Stimulated activated CD8-positive, alpha-beta memory T cell treated with anti-CD3 and anti-CD28 coated beads, Interleukin-7, amount 100 ng/mL, for 1 hour (primary cell): ENCODE measurements at places on chromosomes 2 and 18.

DNA sequence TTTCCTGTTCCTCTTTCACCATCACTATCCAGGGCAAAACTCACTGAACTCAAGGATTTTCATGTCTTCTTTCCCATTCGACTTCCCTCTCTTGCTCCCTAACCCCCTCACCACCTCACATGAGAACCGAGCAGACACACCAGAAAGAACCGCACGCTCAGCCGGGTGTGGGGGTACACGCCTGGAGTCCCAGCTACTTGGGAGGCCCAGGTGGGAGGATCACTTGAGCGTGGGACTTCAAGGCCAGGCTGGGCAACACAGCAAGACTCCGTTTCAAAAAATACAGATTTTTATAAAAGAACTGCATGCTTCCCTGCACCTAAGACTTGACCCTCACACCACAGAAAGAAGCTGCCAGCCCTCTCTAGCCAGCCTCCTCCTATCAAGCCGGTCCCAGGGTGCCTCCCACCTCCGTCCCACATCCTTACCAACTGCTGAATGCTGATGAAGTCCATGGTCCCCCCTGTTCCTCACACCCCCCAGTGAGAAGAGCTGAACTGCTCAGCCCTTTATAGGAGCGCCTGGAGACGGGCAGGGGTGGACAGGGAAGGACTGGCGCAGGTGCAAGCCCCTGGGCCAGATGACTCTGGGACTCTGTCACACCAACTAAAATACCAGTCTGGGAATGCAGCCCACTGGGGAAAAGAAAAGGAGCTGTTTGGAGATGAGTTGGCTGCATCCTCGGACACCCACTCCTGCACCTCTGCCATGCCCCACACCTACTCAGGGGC is at the start of gene ANKRD23:
Gene ANKRD23 (minus strand): TSS at position 484 of the 731 bp plus-strand sequence. CDS start 29 bp downstream, at position 455.
- DNase-seq: no peak

DNA sequence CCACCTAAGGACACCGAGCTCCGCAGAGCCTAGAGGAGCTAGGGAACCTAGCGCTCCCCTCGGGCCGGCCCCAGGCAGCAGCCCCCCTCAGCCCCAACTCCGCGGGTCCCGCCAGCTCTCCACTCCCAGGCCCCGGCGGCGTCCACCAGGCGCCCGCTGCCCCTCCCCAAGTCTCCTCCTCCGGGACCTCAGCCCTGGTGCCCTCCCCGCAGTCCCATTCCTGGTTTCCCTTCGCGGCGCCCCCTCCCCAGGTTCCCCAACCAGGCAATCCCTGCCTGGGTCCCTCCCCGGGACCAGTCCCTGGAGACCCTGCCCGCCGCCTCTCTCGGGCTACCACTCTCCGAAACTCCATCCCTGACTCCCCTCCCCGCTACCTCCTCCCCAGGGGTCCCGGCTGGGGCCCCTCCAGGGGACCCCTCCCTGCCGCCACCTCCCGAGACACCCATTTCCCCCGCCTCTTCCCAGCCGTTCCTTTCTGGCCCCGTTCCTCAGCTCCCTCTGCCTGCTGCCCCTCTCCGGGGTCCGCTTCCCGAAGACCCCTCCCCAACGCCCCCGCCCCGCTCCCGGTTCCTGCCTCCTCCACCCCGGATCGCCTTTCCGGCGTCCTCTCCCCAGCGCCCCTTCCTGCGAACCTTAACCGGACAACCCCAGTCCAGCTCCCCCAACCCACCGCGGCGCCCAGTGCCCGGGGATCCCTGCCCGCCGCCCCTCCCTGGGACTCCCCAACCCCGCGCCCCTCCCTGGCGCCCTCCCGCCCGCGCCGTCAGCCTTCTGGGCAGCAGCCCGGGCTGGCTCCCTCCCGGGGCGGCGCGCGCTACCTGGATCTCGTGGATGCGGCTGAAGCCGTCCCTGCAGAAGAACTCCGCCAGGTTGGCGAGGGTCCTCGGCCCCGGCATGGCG is 678 bp downstream of the CYP27C1 start:
- DNase-seq: no peak

GRCh38 chr2:46050489-46050888 is 246.7 kb upstream of the EPAS1 start:
- no peak for DNase-seq

GRCh38 chr18:13447621-13448334 is 229.2 kb downstream of the LDLRAD4 start:
- no peak for DNase-seq

DNA sequence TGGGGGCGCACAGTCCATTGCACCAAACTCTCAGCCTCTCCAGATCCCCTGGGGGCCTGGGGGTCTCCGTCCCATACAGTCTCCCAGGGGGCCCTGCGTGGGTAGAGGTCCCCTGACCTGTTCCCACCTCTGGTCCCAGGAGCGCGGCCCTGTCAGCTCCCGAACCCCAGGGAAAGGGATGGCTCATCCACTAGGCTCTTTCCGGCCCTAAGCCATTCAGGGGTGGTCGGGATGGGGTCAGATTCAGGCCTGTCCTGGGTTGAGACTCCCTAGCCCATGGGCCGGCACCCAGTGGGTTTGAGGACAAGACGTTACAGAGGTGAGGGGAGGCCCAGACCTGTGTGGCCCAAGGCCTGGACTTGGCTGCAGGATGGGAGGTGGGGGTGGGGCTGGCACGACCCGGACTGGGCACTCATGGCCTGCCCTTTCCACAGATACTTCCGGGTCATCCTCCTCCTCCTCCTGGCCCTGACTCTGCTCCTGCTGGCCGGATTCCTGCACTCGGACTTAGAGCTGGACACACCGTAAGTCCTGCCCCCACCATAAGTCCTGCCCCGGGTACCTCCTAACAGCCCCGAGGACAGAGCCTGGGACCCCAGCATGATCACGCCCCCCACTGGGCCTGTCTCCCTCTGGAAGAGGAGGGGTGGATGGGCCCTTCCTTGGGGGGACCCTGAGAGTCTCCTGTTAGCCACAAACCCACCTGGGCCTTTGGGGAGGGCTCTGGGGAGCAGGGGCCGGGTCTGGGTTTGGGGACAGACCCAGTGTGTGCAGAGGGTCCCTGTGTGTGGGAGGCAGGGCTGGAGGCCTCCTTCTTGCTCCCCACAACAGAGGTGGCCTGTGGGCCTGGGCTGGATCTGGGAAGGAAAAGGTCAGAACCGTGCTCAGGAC is 10.1 kb upstream of the NEU4 start:
- no peak for DNase-seq

GRCh38 chr2:4415171-4415570 is 711.8 kb downstream of the DCDC2C start:
- DNase-seq: no peak

DNA sequence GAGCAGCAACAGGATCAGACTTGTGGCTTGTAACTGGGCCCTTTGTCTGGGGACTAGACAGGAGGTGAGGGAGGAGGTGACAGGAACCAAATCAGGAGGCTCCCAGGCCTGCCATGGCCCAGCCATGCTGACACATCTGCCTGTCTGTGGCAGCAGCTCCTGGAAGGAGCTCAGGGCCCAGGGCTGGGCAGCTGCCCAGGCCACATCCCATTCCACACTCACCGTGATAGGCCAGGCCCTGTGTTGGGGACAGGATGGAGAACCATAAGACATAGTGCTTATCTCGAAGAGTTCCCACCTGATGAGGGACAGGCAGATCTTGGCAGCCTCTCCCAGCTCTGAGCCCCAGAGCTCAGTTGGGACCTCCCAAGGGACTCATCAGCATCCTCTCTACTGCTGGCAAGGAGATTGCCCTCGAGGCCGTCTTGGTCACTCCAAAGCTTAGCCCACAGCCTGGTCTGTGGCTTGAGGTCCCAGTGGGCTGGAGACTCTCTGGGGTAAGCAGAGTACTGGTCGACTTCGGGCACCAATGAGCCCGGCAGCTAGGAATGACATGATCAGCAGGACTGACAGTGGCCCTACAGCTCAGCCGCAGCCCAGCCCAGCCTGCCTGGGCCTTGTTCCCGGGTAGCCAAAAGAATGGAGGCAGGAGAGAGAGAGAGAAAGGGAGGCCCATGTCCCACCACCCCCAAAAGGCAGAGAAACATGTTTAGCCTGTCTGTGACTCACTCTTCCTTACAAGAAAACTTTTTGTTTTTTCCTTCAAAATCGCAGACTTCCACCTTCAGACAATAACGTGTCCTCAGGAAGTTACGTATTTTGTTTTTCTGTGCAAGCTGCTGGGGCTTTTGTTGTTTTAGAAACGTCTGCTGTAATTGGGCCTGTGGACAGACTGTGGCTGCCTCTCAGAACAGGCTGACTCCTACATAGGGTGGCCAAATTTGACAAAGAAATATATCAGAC is 82.1 kb downstream of the HS1BP3 start:
- no peak for DNase-seq

- no peak for DNase-seq
These were observed 852.4 kb upstream of the ACVR2A start for GRCh38 chr2:146992466-146992865.

GRCh38 chr2:187988348-187988747 is 303.3 kb upstream of the GULP1 start:
- no peak for DNase-seq

- no peak for DNase-seq
These were observed 100.8 kb downstream of the OSBPL6 start for GRCh38 chr2:178295115-178295514.

GRCh38 chr18:27695503-27695902 is 481.4 kb downstream of the CDH2 start:
- no peak for DNase-seq

GRCh38 chr2:12979066-12979465 is 262.3 kb downstream of the TRIB2 start:
- DNase-seq: no peak

DNA sequence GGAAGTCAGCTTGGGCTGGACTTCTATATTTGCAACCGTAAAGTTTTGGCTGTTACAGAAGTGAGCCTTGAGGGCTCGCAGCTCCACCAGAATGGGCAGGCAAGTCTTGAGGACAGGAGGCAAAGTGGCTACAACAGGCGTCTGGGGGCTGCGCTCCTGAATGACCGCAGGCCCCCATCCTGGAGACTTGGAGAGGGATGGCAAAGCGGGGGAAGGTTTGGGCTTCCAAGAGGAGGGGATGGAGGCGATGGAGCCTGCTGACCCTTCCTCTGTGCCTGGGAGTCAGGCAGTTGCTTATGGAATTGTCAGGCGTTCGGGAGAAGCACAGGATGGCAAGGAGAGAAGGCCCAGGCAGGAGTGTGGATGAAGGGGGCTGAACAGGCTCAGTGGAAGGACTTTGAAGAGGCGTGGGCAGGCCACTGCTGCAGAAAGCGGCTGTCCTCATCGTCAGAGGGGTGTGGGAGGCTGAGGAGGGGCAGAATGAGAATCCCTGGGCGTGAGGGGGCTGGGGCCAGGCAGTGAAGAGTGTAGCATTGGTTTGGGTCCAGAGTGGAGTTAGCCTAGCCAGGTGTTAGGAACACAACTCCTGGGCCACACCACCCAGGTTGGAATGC is 72.3 kb downstream of the INHBB start:
- DNase-seq: no peak

DNA sequence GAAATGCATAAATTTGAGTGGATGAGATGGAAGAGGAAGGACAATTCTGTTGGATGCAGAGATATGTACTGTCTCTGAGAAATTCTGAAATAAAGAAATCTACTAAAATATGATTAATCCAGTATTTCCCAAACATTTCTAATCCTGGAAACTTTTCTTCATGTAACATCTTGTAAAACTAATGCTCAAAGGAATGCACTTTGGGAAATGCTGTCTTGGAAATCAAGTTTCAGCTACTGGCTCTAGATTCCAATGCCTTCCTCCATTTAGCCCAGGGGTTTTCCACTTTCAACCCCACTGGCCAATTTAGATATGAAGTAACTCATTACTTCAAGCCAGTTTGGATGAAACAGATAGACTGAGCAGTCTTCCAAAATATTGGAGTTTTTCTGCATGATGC is 355.1 kb downstream of the TXNL1 start:
- no peak for DNase-seq

GRCh38 chr2:95760806-95761525 is 169.2 kb downstream of the TRIM43 start:
- DNase-seq: no peak

- DNase-seq: no peak
These were observed 138.5 kb downstream of the DYM start for GRCh38 chr18:49321797-49322461.

GRCh38 chr18:77066689-77067088 is 65.9 kb downstream of the MBP start:
- no peak for DNase-seq

GRCh38 chr2:54076586-54076985 is 38.8 kb upstream of the ACYP2 start:
- DNase-seq: no peak

- no peak for DNase-seq
These were observed 16.3 kb downstream of the SNED1 start for GRCh38 chr2:241014764-241015163.

- DNase-seq: no peak
These were observed 106.8 kb upstream of the ZFP36L2 start for GRCh38 chr2:43333101-43333655.

DNA sequence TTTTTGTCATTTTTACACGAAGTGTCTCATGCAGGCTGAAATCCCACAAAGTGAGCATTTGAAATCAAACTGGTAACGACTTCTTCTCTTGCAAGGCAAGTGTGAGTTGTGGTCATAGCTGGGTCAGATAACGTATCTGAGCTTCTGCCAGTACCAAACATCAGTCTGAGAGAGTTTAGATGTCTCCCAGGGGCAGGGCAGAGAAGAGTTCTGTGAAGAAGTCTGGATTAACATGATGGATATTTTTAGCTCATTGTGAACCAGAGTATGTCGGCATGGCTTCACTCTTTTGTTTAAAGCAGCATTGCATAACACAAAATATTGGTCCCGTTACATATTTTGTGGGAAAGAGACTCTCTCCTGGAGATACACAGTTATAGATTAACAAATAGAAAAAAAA is 655.5 kb upstream of the KLHL29 start:
- DNase-seq: no peak

DNA sequence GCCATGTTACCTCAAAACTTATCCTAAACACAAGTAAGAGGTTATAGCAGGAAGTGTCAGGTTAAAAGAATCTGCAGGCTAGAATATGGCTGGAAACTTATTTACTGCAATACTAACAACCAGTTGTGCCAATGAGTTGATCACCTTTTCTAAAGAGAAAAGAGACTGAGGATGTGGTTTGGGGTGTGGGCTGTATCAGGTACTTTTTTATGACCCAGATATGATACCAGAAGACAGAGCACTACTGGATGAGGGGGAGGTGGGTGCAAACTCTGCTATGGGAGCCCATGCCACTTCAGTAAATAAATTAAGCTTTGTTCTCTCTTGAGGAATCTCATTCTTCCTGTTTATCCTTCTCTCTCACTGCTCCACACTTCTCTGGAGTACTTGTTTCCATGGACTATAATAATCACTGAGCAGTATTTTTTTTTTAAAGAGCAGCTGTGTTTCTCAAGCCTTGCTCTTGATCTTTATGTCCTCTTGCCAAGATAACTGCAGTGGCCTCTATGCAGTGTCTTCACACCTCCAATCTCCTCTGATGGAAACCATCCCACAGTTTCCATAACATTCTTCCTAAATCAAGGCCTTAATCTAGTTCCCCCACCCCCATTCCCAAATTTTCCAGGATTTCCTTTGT is 51.2 kb upstream of the NOSTRIN start:
- DNase-seq: no peak

GRCh38 chr2:65070172-65070830 is 14.1 kb downstream of the CEP68 start:
- DNase-seq: no peak
